ENCODE measurements at places on chromosomes 1 and 21.
A peak's percentile ranks its signal among the peaks of the same experiment; 100 is the strongest.

DNA sequence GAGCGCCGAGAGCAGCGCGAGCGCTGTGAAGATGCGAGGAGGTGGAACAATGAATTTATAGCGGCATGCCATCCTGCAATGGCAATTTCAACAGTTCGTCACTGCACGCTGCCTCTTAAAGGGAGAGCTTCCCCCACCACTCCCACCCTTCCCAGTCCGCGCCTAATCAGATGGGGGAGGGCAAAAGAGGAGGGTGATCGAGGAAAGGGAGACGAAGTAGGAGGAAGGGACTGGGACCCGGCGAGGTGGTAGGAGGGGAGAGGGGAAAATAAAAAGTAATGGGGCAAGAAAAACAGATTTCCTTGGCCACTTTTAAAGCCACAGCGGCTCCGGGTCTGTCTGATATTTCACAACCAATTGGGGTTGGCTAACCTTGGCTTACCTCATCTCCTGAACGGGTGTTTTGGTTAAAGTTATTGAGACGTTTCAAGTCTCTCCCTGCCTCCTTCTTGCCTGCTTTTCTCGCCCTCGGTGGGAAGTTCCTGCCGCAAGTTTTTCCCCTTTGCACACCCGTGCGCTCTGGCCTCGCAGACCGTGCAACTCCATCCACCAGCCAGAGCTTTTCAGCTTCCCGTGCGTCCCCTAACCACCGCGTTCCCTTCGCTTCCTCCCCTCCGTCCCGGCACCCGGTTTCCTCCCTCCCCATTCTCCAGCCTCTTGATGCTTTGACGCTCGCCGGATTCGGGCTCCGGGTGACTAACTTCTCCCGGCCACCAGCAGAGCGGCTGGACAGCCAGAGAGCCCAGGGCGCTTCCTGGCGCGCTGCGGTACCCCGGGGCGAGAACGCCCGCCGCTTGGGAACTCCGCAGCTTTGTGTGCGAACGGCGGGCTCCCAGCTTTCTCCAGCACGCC lies at the start of gene ADAMTS5:
Gene ADAMTS5 (minus strand): TSS at position 27 of the 852 bp plus-strand sequence. CDS start 697 bp downstream, outside the sequence.
- DNase-seq = peak; percentile 53

GRCh38 chr21:34222031-34222335 lies 141.8 kb upstream of the KCNE2 start:
- no peak for DNase-seq

GRCh38 chr1:116382321-116382720 lies 9.3 kb downstream of the ATP1A1 start:
- DNase-seq = no peak

- DNase-seq = no peak
These were observed 373.8 kb downstream of the LMO4 start for GRCh38 chr1:87702455-87702854.

DNA sequence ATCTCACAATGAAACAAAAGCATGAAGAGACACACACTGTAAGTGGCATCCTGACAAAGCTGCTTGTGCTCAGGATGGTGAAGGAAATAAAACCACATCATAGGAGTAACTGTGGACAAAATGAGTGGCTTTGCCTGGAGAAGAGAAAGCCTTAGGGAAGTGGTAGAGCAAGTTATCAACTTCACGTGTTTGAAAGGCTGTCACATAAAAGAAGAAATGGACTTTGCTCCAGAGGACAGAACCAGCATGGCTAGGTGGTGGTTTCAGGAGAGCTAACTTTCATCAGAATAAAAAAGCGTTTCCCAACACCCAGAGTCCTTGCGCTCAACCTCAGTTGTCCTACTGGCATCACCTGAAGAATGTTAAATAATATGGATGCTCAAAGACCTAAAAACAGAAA lies 139.9 kb downstream of the SETD4 start:
- no peak for DNase-seq

DNA sequence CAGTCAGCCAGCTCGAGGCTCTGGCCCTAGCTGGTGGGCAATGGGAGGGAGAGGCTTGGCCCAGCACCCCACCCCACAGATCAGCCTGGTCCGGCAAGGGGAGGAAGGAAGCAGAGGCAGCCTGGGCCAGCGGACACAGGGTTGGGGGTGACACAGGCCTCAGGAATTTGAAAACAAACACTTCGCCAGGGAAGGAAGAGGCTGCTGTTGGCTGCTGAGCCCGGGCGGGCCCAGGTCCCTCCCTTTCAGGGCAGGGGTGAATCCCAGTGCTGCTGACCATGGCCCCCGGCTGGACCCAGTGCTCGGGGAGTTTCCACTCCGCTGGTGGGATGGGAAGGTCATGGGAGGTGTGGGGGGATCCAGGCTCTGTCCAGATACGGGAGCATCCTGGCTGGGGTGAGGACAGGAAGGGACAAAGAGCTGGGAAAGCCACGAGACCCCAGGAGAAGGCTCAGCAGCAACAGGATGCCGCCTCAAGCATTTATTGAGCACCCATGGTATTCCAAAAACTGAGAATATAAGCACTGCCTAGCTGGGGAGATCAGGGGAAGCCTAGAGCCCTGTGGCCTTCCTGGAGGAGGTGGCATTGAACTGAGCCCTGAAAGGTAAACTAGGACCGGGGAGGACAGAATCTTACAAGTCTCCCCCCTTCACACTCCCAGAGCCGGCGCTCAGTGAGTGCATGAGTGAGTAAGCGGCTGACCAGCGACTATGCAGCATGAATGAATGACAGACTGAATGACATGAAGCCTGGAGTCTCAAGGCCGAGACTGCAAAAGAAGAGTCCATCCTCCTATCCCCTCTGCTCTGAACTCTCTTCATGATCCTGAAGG lies 26.2 kb upstream of the EPHA2 start:
- no peak for DNase-seq

GRCh38 chr1:51650198-51650597 lies 33.3 kb downstream of the OSBPL9 start:
- no peak for DNase-seq

GRCh38 chr1:167973832-167974231 lies 37.0 kb upstream of the MPC2 start:
- DNase-seq = no peak

- peak; percentile 50 for DNase-seq
These were observed 86.3 kb downstream of the ACBD6 start for GRCh38 chr1:180415985-180416633.

DNA sequence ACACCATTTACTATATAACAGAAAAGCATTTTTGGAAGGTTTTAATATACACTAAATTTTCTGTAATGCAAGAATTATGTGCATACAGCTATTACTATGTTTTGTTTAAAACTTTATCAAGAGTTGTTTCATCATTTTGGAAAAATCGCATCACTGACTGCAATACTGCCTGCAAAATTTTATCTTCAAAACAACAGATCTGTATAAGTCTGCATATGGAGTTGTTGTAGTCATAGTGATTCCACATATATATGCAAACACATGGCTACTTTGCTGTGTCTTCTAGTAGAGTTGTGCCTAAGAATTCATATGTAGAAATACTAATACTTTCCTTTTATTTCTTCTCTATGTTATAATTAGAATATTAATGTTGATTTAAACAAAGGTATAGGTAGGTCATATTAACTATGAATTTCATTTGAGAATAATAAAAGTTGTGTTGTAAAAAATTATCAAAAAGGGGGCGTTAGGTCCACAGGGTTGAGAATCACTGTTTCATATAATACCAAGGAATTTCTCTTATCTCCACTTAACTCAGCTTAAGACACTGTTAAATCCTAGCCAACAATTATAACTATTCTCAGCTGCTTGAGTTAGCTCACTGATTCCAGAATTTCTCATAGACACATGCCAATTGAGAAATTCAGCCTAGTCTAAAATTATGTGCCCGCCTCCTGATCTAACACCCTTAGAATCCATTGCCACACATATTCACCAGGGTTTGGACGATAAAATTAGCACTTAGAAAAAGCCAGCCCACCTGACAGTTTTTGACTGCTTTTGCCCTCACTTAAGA lies 22.9 kb upstream of the LAMC1 start:
- no peak for DNase-seq

DNA sequence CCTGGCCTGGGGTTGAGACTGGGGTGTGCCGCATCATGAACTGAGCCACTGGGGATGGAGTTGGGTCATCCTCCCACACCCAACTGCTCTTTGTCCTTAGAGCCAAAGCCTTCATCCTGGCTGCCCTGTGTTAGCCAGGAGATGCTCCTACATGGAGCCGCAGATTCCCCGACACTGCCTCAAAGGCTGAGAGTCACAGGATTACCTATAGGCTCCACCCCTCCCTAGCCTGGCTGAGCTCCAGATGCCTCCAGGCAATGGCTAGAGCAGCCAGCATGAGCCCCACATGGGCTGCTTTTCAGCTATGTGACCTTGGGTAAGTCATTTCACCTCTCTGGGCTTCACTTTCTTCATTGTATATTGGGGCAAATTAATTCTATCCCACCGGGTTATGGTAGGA lies 119.9 kb upstream of the POU3F1 start:
- DNase-seq = no peak

- no peak for DNase-seq
These were observed 3.2 kb upstream of the LYPLA2 start for GRCh38 chr1:23787701-23788100.

DNA sequence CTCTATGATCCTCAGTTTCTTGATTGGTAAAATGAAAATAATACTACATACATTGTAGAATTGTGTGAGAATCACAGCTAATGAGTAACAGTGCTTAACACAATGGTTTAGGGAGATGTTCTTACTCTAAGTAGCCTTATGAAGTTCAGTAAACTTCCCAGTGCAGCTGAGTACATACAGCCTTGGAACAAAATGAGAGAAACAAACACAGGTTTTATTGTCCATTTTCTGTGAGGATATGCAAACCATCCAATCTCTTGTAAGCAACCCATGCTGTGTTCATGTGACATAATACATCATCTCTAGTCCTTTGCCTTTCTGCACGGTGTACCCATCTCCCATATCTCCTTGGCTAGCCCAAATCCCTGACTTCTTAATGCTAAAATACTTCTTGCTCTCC lies 14.7 kb upstream of the STRIP1 start:
- no peak for DNase-seq

- no peak for DNase-seq
These were observed 26.3 kb downstream of the PPFIA4 start for GRCh38 chr1:203052601-203053000.

DNA sequence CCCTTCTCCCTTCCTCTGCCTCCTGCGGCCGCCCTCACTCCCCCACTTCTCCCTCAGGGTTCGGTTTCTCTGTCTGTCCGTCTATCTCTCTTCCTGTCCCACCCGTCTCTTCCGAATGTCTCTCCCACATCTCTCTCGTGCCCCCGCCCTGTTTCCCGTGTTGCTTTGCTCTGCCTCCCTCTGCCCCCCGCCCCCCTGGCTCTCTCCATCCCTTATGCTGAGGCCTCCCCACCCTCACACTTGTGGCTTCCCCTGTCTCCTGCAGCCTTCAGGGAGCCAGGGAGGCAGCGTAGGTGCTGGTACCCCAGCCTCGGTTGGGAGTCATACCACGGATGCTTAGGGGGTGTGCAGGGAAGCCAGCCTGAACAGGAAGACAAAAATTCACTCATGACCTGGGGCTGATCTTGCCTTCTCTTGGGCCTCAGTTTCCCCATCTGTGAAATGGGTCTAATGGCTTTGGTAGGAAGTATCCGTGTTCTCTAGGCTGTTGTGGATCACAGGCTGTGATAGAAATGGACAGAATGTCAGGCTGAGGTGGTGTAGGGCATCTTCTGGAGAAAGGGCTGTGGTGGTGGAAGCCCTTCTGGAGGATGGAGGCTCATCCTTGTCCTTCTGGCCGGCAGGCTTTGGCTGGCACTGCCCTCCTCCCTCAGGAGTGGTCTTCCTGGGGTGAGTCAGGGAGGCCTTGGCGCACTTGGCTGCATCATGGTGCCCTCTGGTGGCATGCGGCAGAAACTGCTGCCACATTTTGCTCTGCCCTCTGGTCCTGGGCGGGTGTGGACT lies 55.5 kb downstream of the FOXO6 start:
- peak; percentile 86 for DNase-seq

DNA sequence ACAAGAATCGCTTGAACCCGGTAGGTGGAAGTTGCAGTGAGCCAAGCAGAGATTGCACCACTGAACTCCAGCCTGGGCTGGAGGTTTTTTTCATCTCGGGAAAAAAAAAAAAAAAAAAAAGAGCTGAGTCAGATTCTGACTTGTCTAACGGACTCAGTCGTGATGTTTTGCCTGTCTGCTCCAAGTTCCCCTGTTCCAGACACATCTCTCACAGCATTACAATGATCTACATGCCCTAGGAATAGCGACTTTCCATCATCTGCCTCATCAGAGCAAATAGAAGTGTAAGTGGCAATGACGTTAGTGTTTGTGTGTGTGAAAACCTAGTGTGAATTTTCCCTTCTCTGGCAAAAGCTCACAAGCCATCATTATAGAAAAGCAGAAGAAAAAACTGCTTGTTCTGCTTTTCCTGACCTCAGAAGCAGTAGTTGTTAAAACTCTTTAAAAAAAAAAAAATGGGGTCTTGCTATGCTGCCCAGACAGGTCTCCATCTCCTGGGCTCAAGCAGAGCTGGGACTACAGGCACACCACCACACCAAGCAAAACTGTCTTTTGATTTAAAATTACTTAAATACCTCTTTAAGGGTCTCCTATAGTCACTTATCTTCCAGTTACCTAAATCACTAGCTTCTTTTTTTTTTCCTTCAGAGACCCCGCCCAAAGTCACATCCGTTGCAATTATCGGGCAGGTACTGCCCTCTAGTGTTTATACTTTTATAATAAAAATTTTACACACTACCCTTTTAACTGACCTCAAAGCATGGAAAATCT lies 37.3 kb downstream of the PLEKHO1 start:
- DNase-seq = peak; percentile 71

DNA sequence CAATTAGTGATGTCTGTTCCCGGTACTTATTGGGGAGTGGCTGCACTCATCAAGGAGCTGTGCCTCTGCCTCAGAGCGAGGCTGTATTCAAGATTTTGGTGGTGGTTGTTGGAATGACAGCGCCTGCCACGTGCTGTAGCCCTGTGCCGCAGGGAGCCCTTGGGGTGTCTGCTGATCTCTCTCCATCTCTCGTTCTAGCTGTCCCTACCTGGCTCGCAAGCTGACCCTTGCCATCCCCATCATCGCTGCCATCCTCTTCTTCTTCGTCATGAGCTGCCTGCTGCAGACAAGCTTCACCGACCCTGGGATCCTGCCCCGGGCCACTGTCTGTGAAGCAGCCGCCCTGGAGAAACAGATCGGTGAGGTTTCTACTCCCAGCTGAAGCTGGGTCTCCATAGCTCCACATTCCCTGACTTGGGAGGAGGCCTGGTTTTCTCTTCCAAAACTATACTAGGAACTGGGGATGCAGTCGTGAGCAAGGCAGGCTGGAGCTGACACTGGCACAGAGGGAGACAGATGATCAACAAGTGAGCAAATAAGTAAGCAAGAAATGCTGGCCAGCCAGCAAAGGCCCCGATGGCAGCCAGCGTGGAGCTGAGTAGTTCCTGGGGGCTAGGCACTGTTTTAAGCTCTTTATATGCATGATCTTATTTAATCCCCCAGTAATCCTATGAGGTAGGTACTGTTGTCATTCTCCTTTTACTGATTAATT lies 5.9 kb downstream of the ZDHHC18 start:
- DNase-seq = peak; percentile 75

All from D341Med (cell line).